Erythroblast (primary cell): ENCODE measurements at places on chromosomes 13 and 19.

DNA sequence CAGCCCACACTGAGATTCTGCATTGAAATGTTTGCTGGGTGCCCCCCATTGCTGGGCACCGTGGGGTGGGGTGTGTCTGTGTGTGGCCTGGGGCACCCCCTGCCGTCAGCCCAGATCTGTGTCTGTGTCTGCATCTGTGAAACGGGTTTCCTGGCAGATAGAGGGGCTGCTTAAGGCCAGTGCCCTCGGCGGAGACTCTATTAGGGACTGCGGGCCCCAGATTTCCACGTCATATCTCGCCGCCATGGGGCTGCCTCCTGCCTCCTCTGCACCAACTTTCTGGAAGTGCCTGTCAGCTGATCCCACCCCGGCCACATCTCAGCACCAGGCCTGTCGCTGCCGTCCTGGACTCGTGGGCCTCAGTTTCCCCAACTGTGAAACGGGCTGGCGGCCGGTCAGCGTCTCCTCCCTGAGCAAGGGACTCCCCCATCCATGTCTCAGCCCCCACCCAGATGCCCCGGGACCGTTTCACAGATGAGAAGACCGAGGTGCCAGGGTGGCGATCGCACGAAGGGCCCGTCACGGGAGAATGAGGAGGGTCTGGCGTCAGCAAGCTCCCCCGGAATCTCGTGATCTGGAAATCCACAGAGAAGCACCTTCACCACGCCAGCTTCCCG, 21.4 kb downstream of the ARID3A start:
- DNase-seq, result no peak

- no peak for DNase-seq
These were observed 157.5 kb downstream of the PCDH20 start for GRCh38 chr13:61258185-61258584.

DNA sequence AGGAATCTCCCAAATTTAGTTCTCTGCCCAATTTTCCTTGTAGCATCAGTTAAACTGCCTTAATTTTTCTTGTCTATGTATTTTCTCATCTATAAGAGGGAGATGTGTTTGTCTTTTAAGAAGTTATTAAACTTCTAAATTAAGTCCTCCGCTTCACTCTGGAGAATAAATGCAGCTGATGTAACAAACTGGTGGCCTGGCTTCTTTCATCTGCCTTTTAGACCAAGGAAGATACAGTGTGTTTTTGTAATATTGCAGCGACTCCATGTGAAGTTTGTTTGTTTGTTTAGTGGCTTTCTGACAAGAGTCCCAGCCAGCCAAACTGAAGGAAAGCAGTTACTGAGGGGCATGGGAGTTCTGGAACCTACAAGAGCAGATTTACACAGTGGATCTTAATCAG, 56.4 kb downstream of the KLF12 start:
- no peak for DNase-seq

DNA sequence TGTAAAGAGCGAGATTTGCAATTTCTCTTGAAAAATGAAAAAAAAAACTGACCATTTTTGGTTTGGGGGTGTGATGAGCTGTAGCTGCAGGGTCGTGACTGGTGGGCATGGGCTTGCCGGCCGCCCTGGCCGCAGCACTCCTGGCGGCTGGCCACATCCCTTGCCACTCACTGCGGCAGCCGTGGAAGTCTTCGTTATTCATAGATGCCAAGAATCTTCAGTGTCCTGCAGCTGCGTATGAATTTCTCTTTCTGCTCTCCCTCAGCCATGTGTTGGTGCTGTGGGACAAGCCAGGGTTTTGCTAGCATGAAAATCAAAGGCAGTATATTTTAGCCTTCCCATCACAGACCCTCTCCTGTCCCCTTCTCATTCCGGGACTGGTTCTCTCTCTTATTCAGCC, 151.7 kb upstream of the TSHZ3 start:
- no peak for DNase-seq

- DNase-seq, result no peak
These were observed 6.2 kb upstream of the GP6 start for GRCh38 chr19:55044286-55044685.

DNA sequence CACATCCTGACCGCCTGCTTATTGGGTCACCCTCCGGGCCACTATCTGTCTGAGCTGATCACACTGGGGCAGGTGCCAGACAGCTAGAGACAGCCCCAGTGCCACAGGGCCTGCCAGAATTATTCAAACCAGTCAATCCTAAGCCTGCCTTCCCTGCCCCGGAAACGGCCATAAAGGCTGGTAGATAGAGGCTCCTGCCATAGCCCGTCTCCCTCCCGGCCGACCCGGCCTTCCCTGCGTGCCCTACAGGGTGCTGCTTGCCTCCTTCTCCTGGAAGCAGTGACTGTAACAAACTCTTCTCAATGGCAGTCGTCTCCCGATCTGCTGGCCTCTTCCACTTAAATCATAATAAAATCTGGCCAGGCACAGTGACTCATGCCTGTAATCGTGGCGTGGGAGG, 158.6 kb upstream of the SOX1 start:
- no peak for DNase-seq

- no peak for DNase-seq
These were observed 9.8 kb downstream of the FZR1 start for GRCh38 chr19:3515891-3516422.

DNA sequence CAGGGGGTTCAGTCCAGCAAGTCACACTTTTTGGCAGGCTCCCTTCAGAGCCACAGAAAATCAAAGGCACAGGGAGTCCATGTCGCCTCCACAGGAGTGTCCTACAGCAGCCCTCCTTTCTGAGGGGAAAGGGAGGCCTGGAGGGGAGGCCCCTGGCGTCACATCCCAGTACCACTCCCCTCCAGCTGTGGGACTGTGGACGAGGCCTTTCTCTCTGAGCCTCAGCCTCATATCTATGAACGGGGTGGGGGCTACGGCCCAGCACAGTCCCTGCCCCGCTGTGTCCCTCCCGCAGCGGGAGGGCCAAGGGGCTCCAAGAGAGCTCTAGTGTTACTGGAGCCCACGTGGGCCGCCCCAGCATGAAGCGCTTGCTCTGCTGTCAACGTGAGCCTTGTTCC, 23.8 kb downstream of the PEPD start:
- DNase-seq, result no peak
